Dorsolateral prefrontal cortex (tissue), 122 donors: ENCODE measurements at places on chromosomes 2 and 18.

DNA sequence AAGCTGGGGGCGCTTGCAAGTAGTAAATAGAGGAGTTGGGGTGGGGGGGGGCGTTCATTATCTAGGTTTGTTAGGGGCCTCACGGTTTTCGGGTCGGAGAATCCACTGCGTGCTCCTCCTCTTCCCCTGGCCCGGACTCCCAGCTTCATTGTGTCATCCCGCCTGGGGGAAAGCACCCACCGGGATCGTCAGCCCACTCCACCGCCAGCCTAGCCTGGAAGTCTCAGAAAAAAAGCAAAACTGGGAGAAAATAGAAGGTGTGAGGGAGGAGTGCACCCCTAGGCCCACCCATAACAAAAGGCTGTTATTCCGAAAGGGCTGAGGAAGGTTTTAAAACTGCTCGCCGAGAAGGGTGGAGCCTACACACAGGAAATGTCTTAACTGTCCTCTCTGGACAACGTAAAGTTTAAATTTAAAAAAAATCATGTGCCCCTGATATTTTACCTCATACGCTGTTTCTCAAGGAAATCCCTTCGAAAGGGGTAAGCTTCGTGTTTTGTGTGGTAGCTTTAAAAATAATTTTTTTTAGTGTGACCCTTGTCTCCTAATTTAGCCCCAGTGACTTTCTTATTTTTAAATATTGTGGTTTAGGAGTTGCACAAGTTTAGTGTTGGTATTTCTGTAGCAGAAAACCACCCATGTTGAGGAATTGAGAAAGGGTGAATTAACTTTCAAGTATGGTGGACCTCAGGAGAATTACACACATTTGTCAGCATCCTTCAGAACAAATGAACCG lies 104.2 kb downstream of the SPTBN1 start:
- no peak for DNase-seq

GRCh38 chr2:2333076-2333475 lies 2.0 kb upstream of the MYT1L start:
- no peak for DNase-seq

DNA sequence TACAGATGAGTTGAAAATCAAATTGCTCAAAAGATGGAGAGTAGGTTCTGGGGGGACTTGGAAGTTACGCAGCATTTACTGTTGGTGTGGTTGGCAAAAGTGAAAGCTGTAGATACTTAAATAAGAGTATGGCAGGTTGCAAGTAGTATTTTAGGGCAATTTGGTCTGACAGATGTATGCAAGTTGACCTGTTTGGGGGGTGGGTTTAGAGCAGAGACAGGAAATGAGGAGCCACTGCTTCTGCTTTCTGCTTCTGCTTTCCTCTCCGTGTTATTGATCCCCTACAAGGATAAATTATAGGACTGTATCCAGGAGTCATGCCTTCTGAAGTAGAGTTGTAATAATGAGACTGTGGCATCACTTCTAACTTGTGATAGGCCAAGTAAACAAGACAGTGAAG lies 71.2 kb downstream of the EPAS1 start:
- no peak for DNase-seq

GRCh38 chr2:206164261-206164862 lies 4.7 kb downstream of the EEF1B2 start:
- DNase-seq = no peak

- no peak for DNase-seq
These were observed 9.0 kb downstream of the RBM43 start for GRCh38 chr2:151252646-151253045.

DNA sequence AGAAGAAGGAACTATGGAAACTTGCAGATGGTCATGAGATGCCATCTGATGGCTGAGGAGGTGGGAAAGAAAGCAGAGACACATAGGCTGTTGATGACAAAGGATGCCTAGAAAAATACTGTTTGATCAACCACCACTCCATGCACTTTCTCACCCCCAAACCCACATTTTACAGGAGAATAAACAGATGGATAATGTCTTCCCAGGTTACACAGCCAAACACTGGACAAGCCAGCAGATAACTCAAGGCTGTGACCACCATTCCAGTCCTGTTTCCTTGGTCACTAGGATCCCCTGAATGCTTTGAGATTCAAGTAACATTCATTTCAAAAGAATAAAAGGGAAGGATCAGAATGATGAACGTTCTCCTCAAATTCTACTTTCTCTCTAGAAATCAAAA lies 733.0 kb upstream of the SOX11 start:
- no peak for DNase-seq

DNA sequence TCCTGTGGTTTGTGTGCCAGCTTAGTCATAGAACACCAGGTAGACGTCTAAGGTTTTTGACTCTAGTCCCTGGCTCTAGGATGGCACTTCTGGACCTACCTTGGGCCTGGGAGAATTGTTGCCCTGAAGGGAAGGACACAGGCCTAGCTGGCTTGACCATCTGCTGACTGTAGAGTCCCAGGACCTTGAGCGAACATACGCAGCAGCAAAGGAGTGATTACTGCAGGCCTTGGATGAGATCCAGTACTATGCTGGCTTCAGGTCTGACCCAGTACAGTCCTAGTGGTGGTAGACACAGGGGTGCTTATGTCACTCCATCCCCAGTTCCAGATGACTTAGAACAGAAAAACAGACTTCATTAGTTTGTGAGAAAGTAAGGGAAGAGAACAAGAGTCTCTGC lies 37.7 kb downstream of the ST8SIA3 start:
- DNase-seq = no peak

DNA sequence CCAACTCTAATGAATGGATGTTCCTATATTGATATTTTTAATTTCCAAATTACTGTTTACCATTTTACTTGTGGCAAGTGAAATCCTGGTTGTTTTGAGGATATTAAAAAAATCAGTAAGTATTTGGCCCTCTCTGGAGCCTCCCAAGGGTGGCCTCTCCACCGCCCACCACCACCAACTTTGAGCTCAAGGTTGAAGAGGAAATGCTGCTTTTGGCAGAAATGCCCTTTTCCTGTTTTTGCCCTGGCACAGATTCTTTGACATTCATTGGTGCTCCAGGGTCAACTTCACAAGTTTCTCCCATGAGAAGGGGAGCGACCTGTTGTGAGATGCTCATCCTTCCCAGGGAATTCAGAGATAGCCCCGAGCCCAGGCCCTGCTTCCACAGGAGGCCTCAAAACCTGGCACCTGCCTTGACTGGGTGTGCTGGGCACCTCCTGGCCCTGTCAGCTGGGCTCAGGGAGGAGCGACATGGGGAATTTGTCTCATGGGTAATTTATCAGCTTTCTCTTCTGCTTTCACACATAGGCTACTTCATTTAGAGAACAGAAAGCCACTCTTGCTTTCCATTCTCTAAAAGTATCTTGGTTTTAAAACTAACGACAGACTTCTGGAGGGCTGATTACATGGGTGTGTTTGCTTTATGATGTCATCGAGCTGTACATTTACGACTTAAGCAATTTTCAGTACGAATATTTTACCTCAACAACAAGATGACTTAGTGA lies 6.9 kb downstream of the CD8A start:
- no peak for DNase-seq

DNA sequence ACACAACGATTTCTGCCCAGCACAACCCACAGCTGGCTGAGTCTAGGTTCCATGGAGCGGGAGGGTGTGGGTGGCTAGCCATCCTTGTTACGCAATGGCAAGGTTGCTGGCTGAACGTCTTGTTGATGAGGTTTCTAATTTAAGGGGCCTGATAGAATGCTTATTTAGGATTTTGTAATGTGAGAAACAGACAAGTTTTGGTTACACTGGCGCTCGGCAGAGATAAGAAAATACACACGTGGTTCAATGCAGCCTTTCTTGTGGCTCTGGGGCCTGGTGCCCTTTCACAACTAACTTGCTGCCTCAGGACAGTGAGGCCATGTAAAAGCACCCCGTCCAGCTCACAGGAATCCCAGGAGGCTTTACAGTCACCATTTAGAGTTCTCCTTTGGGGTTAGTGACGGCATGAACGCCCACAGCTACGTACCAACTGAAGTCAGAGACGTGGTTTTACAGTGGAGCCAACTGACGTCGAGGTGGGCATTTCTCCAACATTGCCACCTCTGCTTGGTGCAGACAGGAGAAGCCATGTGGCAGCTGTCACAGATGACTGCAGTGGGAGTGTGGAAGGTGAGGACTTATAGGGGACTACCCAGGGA lies 29.7 kb upstream of the PIEZO2 start:
- DNase-seq = peak; percentile 36

GRCh38 chr2:28080911-28081310 lies 190.4 kb downstream of the BABAM2 start:
- no peak for DNase-seq

- DNase-seq = no peak
These were observed 5.9 kb upstream of the RNF152 start for GRCh38 chr18:61898640-61899101.

DNA sequence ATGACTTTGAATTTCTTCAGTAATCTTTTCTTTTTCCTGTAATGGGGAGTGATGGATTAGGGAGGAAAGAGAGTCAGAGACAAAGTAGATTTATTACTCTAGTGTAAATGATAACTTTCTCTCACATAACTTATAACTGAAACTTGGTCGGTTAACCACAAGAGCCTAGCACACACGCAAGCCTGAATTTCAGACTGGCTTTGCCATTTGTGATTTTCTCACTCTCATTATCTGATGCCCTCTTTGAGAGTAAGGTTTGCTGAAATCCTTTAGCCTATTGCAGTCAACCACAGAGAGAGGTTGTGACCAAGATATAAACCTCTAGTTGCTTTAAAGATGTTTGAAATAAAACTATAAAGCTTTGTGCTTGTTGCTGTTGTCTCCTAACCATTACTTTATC lies 117.9 kb upstream of the NETO1 start:
- DNase-seq = no peak

DNA sequence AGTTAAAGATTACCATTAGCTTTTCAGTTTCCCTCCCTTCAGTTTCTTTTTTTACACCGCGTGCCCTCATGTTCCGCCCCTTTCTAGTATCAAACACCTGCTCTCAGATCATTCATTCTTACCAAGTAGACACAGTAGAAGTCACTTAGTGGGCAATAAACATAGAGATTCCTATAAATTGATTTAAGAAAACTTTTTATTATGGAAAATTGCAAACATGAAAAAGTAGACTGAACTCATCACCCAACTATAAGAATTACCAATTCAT lies 21.2 kb upstream of the CNRIP1 start:
- no peak for DNase-seq

GRCh38 chr18:80175451-80176204 lies 66.6 kb downstream of the ADNP2 start:
- no peak for DNase-seq

DNA sequence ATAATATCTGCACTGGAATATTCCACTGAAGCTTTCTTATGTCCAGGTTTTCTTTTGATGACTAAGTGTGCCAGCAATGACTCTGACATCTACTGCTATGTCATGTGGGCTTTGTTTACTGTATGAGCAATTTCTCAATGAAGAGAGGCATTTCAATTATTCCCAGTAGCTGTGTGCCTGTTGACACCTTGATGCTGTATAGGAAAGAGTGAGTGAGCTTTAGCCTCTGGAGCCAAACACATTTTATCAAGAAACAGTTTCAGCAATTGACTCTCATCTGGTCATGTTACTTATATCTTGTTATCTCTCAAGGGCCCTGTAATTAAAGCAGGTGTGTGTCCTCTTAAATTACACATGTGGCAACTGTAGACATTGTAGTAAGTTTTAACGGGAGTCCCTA lies 493.2 kb upstream of the FANCL start:
- DNase-seq = no peak

DNA sequence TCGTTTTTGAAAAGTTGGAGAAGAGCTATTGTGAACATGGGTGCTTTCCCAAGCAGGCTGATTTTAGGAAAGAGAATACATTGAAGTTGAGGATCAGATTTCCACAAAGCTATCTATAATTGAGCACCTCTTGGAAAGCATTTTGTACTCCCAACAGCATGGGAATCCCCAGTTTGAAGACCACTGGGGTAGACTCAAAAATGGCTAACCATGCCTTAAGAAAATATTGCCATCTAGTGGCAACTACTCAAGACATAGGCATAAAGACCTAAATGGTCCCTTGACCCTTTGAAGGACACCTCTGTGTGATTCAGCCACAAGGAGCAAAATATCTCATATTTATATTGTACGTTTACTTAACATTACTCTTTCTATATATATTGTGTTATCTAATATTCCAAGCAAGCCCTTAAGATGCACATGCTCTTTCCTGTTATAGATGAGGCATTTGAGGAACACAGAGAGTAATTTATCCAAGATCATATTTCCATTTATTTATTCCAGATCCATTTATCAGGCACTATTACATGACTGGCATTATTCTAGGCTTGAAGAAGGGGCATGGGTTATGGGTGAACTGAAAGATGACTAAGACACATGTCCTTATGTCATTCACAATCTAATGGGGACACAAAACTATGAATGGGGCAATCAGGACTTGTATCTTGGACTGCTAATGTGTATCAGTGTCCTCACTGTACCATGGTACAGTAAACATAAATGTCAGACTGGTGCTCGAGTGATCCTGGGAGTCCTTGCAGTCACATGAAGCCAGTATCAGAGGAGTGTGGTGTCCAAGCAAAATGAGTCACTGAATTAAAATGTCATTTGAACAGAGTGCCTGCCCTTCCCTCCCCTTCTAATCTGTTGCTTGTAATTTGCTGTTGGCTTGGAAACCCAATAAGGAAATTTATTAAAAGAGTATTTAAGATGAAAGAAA lies 121.0 kb upstream of the XPO1 start:
- no peak for DNase-seq

GRCh38 chr2:19059076-19059475 lies 299.3 kb downstream of the OSR1 start:
- DNase-seq = no peak

GRCh38 chr2:181312515-181312927 lies 144.7 kb upstream of the ITGA4 start:
- DNase-seq = no peak

DNA sequence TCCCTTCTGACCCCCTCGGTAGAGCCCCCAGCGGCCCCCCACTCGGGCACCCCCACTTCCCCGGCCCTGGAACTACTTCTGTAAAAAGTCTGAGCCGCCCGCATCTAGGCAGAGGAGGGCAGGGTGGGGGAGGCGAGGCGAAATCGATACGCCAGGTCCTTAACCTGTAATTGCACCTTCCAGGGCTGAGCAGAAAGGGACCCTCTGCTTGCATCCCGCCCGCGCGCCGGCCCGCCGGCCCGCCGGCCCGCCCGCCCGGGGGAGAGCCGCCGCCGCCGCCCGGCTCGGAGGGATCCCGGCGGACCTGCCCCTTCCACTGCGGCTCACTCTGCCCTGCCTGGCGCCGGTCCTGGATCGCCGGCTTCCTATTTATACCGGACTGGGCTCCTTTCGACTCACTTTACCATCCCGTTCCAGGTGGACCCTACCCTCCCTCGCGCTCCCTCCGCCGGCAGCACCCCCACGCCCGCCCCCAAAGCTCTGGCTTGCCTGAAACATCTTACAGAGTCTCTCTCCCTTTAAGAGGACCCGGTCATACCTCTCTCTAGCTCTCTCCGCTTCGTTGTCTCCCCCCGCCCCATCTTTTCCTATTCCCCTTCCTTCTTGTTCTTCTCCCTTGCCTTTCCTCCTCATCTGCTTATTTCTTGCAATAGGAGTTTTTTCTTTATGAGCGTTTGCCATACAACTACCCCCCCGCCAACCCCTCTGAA lies 797 bp downstream of the KLHL14 start:
- no peak for DNase-seq

GRCh38 chr2:11435036-11435435 lies 30.9 kb downstream of the E2F6 start:
- peak; percentile 26 for DNase-seq

GRCh38 chr2:54609647-54610046 lies 113.8 kb upstream of the EML6 start:
- DNase-seq = no peak

- DNase-seq = no peak
These were observed 210.9 kb upstream of the SMAD7 start for GRCh38 chr18:49161627-49162026.
